Gastroesophageal sphincter (tissue), 4 donors: ENCODE measurements at places on chromosomes 12 and 14.
A peak's percentile ranks its signal among the peaks of the same experiment; 100 is the strongest.

GRCh38 chr12:89481213-89481914, 43.2 kb downstream of the GALNT4 start:
- ATAC-seq: no peak

GRCh38 chr12:48985475-48985897, 7.4 kb downstream of the WNT1 start:
- no peak for ATAC-seq

GRCh38 chr12:42587601-42588523, 1.7 kb downstream of the PRICKLE1 start:
- no peak for ATAC-seq

DNA sequence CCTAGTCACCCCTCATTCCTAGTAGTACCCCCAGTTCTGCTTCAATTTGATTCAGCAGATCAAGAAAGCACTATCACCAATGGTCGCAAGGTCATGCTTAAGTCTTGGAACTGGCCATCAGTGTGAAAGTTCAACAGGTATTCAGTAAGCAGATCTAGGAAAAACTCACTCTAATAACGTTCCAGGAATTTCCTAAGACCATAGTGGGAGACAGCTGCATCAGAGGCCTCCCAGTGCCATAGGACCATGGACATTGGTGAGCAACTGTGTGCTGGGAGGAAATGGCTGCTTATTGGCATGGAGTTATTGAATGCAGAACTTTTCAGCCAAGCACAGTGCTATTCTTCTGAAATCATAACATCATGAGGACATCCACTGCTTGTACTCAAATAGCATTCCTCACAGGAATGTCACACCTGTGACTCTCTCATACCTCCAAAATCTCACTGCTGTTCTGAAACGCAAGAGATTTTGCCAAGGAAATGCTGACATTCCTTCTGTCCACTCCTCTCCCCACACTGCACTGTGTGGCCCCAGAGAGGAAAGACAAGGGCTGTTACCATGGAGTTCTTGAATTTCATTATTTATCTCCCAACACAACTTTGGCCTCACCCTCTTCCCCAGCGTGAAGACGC, 30.9 kb upstream of the MDM2 start:
- ATAC-seq: no peak

- peak; percentile 77 for ATAC-seq
Measured at GRCh38 chr12:78863482-78864402, 832 bp upstream of the SYT1 start.

- no peak for ATAC-seq
Measured at GRCh38 chr12:3456809-3457208, 34.2 kb upstream of the PRMT8 start.

DNA sequence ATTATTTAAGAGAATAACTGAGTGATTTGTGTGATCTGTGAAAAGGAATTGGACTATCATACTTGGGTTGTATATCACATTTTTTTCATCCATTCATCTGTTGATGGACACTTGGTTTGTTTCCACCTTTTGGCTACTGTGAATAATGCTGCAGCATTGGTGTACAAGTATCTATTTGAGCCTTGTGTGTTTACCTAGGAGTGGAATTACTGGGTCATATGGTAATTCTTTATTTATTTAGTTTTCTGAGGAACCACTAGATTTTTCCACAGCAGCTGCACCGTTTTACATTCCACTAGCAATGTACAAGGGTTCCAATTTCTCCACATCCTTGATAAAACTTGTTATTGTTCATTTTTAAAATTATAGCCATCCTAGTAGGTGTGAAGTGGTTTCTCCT, 56.1 kb downstream of the APAF1 start:
- ATAC-seq: no peak

GRCh38 chr12:114749065-114749464, 65.1 kb upstream of the TBX3 start:
- no peak for ATAC-seq

GRCh38 chr12:122825773-122826724, 9.2 kb upstream of the HIP1R start:
- ATAC-seq: no peak

GRCh38 chr12:50708631-50709030, 55.3 kb upstream of the ATF1 start:
- no peak for ATAC-seq

- ATAC-seq: no peak
Measured at GRCh38 chr12:7905071-7905470, 30.9 kb downstream of the SLC2A3 start.

DNA sequence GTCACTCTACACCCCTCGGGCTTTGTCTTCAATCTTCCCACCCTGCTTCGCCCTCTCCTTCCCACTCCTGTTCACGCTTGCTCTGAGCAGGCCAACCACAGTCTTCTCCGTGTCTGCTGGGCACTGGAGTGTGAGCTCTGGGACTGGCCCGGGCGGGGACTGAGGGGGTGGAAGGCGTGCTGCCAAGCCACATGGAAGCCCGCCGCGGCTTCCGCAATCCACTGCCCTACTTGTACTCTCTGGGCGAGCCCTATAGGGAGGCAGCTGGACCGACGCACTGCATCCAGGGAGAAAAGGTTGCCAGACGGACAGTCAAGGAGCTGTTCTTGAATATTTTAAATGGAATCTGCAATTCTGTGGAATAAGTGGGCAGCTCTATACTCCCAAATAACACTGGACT, 24.8 kb downstream of the GOLGA3 start:
- peak; percentile 31 for ATAC-seq

- no peak for ATAC-seq
Measured at GRCh38 chr14:55118761-55119160, 10.3 kb upstream of the LGALS3 start.
